HS-5 (cell line): ENCODE measurements at places on chromosomes 12 and 14.

- no peak for DNase-seq
These were observed 280.2 kb downstream of the PDZRN4 start for GRCh38 chr12:41468341-41468740.

GRCh38 chr14:23300687-23301223, 1.9 kb downstream of the PPP1R3E start:
- DNase-seq: no peak

DNA sequence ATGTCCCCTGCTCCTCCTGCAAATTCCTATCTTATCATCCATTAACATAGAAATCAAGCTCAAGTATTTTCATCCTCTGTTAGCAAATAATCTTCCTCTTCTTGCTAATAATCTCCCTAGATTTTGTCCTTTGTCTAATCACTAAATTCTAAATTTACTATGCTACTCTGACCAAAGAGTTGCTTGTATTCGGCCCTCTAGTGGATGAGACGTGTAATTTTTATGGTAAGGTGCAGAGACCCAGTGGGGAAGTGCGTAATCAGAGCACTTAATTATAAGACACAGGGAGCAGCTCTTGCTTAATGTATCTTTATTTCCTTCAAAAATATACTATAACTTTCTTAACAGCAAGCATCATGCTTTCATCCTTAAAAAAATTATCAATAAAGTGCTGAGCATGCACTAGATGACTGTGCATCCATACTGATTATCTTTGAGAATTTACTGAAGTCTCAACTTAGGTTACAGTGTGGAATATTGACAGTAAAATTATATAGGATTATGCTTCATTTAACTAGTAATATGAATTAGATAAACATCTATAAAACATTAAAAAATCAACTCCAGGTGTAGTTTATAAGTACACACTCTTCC, 212.6 kb downstream of the SLC16A7 start:
- DNase-seq: no peak

DNA sequence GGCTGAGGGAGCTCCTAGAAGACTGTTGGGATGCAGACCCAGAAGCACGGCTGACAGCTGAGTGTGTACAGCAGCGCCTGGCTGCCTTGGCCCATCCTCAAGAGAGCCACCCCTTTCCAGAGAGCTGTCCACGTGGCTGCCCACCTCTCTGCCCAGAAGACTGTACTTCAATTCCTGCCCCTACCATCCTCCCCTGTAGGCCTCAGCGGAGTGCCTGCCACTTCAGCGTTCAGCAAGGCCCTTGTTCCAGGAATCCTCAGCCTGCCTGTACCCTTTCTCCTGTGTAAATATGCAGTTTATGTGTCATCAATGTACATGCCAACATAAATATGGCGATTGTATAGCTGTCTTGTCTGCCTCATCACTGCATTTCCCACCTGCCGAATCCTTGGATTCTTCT, 7.5 kb downstream of the AMHR2 start:
- DNase-seq: no peak

- DNase-seq: no peak
These were observed 32.3 kb downstream of the KCNK13 start for GRCh38 chr14:90093942-90094595.

DNA sequence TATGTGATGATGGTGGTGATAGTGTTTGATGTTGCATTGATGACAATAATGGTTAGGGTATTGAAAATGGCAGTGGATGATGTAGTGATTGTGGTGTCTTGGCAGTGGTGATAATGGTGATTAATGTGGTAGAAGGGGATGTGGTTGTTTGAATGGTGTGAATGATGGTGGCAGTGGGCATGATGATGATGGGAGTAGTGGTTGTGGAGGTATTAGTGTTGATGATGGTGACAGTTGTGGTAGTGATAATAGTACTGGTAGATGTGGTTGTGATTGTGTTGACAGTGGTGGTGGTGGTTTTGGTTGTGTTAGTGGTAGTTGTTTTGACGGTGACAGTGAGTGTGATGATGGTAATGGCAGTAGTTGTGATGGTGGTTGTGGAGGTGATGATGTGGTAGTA, 1049.0 kb downstream of the VRK1 start:
- DNase-seq: no peak

GRCh38 chr14:24874514-24875202, 175.3 kb downstream of the STXBP6 start:
- no peak for DNase-seq
